ENCODE measurements at places on chromosomes 4 and X.

GRCh38 chr4:168095776-168096406 is 3.6 kb downstream of the ANXA10 start:
- no peak for DNase-seq

- DNase-seq = peak; percentile 72
Measured at GRCh38 chrX:119622356-119623232, 16.4 kb upstream of the NKRF start.

GRCh38 chrX:132216283-132216682 is 3.0 kb downstream of the RAP2C start:
- DNase-seq = no peak

- DNase-seq = no peak
Measured at GRCh38 chrX:48835524-48836329, at the start of gene PCSK1N. Gene PCSK1N (minus strand): TSS chrX:48835610. CDS start chrX:48835532, 78 bp downstream.

DNA sequence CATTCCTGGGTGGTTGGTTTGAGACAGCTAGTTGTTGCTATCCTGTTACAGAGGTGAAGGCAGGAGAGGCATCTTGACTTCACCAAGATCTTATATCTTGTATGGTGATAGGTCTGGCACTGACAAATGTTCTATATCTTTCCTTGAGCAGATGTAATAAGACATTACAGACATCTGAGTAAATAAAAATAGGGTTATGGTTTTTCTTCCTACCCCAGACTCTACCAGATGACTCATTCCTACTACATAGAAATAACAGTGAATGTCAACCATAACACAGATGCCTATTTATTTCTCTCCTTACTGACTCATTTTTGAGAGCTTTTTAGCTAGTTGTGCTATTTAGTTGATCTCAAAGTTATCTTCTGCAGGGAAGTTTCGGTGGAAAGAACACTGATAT is 21.9 kb downstream of the HNRNPH2 start:
- no peak for DNase-seq

- DNase-seq = no peak
Measured at GRCh38 chr4:21077967-21078366, 377.7 kb downstream of the PACRGL start.

DNA sequence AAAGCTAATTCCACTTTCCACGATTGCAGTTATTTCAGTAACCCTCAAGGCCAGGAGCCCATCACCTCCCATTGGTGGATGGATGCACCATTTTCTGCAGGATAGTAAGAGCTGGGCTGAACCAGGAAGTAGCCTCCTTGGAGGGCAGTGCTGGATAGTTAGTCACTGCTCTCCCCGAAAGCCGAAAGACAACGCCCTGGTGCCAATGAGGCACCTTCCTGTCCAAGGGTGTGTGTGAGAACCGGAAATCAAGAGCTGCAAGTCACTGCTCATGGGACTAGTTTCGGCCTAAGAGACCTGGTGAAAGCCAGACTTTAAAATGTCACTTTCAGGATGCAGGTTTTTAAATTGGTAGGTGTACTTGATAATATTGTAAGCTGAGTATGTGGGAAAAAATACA is 203.8 kb upstream of the HS3ST1 start:
- no peak for DNase-seq

- DNase-seq = no peak
Measured at GRCh38 chrX:151981129-151981528, 6.7 kb upstream of the GABRE start.

DNA sequence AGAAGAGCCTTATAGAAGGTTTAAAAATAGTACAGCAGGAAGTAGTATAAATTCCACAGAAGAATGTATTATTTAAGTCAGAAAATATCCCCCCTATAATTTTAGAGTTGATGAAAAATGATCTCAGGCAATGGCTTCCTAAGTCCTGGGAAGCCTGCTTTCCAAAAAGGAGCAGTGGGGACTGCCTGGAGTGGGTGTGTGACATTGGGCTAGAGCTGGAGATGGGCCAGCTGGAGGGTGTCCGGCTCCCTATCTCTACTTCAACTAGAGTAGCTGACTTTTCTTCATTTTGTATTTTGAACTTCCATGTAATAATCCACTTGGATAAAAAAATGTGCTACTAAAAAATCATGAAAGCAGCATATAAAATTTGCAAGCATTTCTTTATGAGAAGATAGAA is 253.9 kb downstream of the ANK2 start:
- no peak for DNase-seq

DNA sequence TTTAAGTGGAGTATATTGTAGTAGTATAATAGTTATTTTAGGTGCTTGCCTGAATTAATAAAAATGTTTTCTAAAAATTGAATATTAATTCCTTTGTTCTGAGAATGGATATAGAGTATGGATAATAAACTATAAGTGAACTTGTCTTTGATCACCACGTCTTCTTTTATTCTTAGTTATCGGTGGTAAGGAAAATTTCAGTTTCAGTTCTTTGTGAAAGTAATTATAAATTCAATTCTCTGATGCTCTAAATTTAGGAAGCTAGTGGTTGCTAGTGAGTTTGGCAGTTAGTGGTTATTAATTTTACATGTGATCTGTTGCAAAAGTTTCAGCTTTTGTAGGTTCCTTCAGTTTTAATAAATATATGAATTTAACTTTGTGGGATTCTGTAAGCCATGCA is 30.8 kb downstream of the MRPL1 start:
- DNase-seq = no peak

DNA sequence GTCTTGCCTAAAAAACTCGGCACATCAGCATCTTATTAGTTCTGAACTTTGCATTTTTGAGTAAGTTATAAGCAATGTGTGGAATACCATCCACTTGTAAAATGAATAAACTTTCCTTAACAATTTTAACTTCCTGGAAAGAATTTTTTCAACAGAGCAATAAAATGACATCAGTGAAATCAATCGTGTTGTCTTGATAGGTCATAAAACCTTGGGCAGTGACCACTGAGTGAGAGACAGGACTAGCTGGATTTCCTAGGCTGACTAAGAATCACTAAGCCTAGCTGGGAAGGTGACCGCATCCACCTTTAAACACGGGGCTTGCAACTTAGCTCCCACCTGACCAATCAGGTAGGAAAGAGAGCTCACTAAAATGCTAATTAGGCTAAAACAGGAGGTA is 403.0 kb upstream of the CNKSR2 start:
- no peak for DNase-seq

All from LNCaP clone FGC (cell line).